ENCODE measurements at places on chromosomes 16 and 17.

DNA sequence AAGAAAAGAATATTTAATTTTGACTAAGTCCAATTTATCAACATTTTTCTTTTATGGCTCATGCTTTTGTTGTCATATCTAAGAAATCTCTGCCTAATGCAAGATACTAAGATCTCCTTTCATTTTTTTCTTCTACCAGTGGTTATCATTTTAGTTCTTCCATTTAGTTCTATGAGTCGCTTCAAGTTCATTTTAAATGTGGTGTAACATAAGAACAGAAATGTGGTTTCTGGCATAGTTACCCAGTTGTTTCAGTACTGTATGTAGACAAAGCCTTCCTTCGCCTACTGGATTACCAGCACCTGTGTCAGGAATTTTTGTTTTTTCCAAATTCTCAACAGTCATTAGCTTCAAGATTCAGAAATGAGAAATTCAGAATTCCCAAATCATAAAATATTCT, 175.7 kb downstream of the PARN start:
- DNase-seq = peak; percentile 68

GRCh38 chr17:77503916-77504651, 363.3 kb downstream of the SEC14L1 start:
- no peak for DNase-seq

DNA sequence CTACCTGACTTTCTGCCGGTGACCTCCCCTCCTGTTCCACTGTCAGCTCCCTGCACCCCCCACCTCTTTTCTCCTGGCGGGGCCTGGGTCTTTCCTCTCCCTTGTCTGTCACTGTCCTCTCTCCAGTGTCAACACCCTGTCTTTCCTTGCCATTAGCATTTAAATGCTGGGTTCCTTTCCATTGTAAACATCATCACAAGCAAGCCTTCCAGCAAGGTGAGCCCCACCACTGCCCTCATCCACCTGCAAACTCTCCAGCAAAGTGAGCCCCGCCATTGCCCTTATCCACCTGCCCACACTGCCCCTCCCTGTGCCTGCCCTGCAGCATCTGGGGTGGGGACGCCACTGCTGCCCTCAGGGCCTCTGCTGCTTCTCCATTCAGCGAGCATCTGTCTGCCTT, 195.0 kb downstream of the ENGASE start:
- DNase-seq = no peak

DNA sequence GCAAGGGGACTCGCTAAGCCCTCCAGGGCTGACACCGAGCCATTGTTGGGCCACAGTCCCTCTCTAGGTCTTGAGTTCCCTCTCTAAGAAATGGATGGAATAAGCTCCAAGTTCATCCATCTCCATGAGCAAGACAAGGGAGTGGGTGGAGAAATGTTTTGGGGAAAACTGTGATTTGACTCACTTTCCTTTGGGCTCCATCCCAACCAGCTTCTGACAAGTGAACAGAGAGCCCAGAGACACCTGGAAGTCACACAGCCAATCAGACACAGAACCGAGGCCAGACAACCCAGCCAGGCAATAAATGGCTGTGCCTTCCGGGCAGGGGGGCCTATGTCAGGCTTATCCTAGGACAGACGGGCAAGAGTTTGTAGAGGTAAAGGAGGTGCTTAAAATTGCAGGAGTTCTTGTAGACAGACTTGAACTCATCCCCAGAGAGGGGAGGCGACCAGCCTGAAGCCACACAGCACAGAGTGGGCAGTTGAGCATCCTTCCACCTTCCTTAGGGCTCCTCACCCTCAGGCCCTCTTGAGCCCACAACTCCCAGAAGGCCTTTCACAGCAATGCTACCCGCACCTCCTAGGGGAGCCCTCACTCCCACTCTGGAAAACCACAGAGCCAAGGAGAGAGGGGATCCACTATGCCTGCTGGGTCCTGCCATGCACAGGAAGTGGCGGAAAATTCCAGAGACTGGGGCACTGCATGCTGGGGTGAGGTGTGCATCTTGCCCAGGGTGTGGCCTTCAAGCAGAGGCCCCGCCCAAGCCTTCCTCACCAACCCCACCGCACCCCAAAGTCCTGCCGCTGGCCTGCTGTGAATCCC, 9.5 kb upstream of the FAM83G start:
- no peak for DNase-seq

DNA sequence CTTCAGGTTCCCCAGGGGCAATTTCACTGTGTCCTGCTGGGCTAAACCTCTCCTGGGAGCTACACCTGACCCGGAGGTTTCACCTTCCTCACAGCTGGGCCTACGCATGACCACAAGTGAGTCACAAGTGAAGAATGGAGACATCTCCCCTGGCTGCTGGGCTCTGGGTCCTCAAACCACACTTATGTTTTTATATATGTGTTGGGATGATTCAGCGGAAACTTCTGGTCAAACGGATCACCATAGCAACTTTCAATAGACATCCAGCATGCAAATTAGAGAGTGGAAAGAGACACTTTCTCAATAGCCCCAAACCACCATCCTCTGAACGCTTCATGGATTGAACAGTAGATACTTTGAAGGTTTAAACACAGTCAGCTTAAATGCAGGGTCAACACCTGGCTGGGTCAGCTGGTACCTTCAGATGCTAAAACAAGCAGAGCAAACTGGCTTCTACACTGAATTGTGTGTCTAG, 28.0 kb upstream of the MAF start:
- peak; percentile 95 for DNase-seq

GRCh38 chr16:11374255-11374654, 29.0 kb downstream of the RMI2 start:
- no peak for DNase-seq

DNA sequence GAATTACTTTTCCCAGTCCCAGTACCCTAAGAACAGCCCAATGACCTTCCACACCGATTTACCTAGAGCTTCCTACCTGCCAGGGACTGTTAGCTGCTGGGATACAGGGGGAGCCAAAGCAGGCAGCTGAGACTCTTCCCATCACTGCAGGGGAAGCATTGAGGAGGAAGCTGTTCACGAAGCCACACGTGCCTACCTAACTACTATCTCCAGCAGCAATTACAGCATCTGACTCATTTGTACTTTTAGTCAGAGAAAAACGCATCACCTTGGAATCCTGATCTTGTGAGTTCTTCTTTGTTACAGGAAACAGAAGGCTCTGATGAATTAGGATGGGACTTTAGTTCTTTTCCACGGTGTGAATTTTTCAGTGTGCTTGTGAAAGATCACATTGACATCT, 113.7 kb upstream of the DHX40 start:
- peak; percentile 58 for DNase-seq

GRCh38 chr17:9878786-9879525, 26.1 kb downstream of the RCVRN start:
- peak; percentile 69 for DNase-seq

DNA sequence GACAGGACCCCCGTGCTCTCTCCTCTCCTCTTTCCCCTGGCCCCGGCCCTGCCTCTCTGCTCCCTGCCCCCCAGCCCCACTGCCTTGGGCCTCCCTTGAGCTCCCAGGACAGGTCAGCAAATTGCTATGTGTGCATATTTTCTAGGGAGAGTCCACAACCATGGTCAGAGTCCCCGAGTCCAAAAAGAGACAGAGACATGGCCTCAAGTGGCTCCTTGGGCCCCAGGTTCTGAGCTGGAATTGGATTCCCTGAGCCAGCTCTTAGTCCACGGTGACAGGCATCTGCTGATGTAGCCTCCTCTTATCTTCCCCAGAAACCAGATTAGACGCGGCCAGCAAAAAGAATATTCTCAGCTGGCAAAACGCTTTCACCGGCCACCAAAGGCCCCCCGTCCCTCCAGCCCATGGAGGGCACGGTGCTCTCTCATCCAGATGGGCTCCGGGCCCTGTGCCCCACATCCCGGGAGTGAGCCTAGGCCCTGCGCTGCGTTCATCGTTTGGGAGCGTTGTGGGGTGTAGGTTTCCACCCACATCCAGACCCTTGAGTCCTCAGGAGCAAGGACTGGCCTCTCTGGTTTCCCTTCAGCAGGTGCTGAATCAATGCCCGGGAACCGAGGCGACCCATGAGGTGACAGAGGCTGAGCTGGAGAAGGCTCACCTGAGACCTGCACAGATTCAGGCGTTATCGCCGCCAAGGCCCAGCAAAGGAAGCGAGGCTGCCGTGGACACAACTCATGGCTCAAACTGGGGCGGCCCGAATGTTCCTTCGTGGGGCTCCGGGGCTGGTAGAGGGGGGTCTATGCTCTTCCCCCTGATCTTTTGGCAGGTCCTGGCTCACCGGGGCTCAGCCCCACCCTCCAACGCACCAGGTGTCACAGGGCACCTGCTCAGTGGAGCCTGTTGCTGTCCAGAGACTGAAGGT, 16.3 kb upstream of the ENPP7 start:
- DNase-seq = no peak

DNA sequence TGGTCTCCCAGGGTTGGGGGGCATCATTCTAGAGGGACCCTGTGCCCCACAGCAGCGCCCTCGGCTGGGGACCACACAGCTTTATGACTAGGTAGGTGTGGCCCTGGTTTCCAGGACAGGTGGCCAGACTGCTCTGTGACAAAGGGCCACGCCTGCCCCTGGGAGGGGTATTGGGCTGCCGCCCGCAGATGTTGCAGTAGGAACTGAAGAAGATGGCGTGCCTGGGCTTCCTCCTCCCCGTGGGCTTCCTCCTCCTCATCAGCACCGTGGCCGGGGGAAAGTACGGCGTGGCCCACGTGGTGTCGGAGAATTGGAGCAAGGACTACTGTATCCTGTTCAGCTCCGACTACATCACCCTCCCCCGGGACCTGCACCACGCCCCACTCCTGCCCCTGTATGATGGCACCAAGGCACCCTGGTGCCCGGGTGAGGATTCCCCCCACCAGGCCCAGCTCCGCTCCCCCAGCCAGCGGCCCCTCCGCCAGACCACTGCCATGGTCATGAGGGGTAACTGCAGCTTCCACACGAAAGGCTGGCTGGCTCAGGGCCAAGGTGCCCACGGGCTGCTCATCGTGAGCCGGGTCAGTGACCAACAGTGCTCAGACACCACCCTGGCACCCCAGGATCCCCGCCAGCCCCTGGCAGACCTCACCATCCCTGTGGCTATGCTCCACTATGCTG, at the start of gene SPPL2C:
Gene SPPL2C (plus strand): TSS at position 187 of the 681 bp plus-strand sequence. CDS start 26 bp downstream, at position 213.
- no peak for DNase-seq

DNA sequence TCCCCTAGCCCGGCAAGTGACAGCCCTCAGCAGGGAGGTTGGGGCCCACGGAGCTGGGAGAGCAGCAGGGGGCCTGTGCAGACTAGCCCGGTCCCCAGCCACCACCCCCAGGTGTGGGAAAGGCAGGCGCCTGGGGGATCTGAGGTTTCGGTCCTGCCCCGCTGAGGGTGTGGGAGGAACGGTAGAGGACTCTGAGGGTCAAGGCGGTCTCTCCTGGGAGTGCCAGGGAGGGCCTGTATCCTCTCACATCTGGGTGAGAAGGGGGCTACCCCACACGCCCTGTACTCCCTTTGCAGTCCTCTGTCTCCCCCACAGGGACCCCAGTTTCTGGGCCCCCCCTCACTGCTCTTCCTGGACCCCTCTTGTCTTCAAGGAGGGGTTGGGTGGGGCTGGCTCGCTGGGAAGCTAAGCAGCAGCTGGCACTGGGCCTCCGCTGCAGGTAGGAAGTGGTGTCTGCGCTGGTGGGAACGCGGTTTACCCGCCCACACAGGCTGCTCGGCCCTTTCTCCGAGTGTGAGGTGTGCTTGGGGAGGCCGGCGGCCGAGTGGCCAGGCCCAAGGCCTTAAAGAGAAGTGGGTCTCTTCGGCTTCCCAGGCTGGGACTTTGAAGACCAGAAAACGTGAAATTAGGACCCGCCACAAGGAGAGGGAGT, 15.4 kb downstream of the CD7 start:
- DNase-seq = no peak

DNA sequence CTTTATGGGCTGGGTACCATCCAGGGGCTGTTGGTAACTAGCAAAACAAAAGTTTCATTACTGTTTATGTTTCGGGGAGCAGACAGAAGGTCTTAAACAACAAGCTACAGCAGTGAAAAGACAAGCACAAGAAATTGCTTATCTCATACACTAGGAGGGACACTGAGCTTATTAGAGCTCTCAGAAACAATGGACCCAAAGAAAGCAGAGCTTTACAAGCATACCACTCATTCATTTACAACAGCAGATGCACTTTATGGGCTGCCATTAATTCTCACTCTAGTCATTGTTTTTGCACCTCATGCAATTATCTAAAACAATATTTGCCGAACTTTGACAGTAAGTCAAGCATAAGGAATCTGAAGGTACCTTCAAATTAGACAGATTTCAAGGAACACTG, 10.0 kb downstream of the KRT16 start:
- no peak for DNase-seq

DNA sequence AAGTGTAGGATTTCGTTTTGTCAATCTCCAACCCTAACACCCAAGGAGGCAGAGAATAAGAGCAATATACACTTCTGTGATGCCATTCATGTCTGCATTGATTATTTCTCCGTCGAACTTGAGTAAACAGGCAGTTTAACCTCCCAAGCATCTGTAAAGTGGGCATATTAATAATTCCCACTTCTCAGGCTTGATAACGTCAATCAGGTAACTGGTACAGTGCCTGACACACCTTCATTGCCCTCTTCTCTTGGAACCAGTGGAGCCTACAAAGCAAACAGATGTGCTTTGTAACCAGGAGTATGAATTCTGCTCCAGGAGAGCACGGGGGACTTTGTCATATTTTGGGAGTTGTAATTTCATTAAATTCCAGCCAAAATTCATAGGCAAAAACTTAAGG, 32.5 kb upstream of the PLCG2 start:
- no peak for DNase-seq

GRCh38 chr16:4420505-4421105, 4.2 kb upstream of the CORO7 start:
- DNase-seq = no peak

GRCh38 chr17:8710813-8711212, 33.8 kb downstream of the CCDC42 start:
- no peak for DNase-seq

- DNase-seq = peak; percentile 74
Measured at GRCh38 chr16:15653227-15653626, 3.2 kb downstream of the NDE1 start.

GRCh38 chr17:55518510-55518909, 7.3 kb upstream of the SMIM36 start:
- DNase-seq = no peak
